ENCODE measurements at places on chromosomes 7 and 10.

GRCh38 chr10:44517635-44518034 lies 132.7 kb upstream of the CXCL12 start:
- DNase-seq: no peak

- DNase-seq: no peak
These were observed 29.5 kb downstream of the BAG3 start for GRCh38 chr10:119680650-119681081.

- no peak for DNase-seq
These were observed 62.1 kb downstream of the PTEN start for GRCh38 chr10:87925570-87925969.

DNA sequence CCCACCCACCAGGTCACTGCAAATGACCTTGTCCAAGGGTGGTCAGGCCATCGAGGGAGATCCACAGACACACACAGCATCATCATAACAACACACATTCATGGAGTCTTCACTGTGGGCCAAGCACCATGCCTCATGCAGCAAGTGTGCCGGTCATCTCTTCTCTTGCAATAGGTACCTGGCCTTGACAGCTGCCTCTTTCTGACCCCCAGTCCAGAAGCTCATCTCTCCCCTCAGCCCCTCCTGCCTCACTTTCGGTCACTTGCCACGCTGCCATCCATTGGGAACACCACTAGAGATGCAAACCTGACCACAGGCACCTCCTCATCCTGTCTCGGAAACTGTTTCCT lies 75.9 kb downstream of the OAT start:
- DNase-seq: no peak

- DNase-seq: no peak
These were observed 42.2 kb upstream of the HSPB1 start for GRCh38 chr7:76260171-76260703.
